ENCODE measurements at places on chromosomes 5 and 9.
A peak's percentile ranks its signal among the peaks of the same experiment; 100 is the strongest.

DNA sequence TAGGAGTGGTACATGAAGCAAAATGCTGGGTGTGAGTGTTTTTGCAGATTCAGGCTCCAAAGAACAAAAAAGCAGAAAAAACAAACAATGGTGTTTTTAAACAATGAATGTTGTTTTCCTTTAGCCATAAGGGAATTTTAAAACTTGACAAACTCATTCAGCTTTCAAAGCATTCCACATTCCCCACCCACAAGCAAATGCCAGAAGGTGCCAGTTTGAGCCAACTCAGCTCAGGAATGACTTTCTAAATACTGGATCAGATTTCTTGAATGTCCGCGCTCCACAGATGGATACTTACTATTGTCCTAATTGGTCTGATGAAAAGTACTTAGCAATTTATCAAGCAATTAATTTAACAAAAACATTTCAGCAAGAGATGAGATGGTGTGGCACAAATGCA lies 12.9 kb upstream of the MOB3B start:
- peak; percentile 8 for DNase-seq

GRCh38 chr5:138726848-138727247 lies 26.4 kb upstream of the CTNNA1 start:
- no peak for DNase-seq

DNA sequence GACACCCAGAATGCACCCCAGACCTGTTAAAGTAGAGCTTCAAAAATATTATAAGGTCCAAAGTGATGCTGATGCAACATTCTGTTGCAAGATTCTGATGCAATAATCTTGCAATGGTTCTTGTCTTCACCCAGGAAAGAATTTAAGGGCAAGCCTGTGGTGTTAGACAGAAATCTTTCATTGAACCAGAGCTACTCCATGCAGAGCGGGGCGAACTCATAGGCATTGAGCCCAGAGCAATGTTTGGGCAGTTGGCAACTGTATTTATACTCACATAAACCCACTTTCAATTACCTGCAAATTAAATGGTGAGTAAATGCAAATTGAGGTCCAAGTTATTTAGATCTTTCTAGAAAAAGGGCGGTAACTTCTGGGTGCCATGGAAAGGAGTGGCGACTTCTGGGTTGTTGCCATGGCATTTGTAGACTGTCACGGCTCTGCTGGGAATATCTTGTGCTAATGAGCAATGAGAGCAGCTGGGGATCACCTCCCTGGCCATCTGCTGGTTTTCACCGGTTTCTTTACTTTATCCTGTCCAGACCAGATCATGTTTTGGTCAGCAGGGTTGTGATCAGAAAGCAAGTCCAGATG lies 163.4 kb downstream of the ICE1 start:
- DNase-seq, result no peak

DNA sequence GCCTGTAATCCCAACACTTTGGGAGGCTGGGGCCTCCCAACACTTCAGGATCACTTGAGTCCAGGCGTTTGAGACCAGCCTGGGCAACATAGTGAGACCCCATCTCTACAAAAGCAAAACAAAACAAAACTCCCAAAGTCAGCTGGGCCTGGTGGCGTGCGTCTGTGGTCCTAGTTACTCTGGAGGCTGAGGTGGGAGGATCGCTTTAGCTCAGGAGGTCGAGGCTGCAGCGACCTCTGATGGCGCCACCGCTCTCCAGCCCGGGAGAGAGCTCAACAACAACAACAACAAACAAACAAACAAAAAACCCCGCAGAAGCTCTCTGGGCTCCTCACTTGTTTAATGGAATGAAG lies 528 bp downstream of the ACOT12 start:
- DNase-seq, result no peak

DNA sequence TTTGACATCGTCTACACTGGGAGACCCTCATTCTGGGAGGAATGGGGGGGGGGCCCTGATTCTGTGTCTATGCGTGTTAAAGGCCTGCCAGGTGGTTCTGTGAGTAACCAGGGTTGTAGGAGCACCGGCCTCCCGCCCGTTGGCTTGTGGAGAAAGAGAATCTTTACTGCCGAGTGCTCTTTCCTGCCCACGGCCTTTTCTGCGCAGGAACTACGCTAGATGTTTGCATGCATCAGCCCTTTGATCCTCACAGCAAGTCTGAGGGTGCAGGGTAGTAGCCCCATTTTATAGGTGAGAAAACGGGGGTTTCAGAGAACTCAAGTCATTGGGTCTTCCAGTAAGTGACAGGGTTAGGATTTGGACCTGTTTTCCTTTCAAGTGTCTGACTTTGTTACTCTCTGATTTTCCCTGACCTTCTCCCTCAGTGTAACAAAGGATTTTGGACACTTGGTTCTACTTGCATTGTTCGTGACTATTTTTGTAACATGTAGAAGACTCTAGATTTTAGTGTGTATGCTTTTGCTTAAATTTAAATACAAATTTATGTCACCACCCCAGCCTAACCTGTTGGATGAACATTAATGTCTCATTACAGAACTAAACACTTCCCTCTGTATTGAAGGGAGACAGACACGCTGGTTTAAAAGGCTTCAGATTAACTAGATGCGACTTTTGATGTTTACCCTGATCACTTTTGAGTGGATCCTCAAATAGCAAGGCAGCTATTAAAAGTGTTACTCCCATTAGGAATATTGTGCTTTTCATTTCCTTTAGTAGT lies 22.0 kb downstream of the MAST4 start:
- DNase-seq, result no peak

GRCh38 chr5:147398860-147399259 lies 111.0 kb downstream of the DPYSL3 start:
- no peak for DNase-seq

- DNase-seq, result no peak
These were observed 1168.7 kb upstream of the NUDT12 start for GRCh38 chr5:104731331-104731730.

DNA sequence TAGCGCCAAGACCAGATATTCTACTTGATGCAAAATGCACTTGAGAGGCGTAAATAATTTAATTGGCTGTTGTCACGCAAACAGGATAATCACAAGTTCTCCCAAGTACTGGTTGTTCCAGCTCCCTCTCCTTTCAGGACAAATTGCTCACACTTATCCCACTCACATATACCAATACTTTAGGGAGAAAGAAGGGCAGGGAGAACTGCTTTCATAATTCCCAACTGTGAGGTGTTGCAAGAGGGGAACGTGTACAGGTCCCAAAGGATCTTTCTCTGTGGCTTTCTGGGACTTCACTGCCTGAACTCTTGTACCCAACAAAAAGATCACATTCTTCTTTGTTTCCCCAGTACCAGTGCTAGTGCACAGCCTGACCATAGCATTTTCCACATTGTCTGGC lies 21.5 kb upstream of the TGFBI start:
- no peak for DNase-seq

GRCh38 chr9:88781628-88782391 lies 209.5 kb upstream of the S1PR3 start:
- peak; percentile 95 for DNase-seq

- DNase-seq, result no peak
These were observed 221.9 kb downstream of the GABRG2 start for GRCh38 chr5:162289489-162289888.

GRCh38 chr9:117313989-117314388 lies 100.9 kb downstream of the ASTN2 start:
- no peak for DNase-seq

DNA sequence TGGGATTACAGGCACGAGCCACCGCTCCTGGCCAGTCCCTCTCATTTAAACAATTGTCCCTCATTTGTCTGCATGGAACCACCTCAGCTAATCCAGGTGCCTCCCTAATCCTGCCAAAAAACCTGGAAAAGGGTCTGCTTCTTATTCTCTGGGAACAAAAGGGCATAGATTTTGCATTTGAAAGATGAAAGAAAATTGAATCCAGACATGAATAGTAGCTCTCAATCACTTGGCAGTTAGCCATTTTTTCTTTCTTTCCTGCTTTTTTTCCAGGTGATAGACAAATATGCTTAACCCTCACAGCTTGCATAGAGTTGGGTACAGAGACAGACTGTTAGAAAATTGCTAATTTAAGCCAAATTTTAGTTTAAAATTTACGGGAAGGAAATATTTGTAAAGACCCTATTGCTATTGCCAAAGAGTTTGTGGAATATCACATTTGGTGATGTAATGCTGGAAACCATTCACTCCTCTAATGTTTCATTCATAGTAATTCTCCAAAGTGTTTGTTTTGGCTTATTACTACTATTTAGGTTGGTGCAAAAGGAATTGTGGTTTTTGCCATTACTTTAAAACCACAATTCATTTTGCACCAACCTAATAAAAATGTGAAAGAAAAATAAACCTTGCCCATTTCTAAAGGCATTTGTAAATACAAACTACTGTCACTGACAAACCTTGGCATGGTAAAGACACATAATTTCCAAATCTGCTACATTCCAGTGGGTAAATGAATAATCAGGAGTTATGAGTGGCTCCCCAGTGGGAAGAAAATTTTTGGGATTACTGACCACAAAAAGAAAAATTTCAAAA lies 80.5 kb upstream of the JAK2 start:
- DNase-seq, result peak; percentile 73

GRCh38 chr5:16418471-16418922 lies 47.1 kb downstream of the ZNF622 start:
- DNase-seq, result no peak

- peak; percentile 3 for DNase-seq
These were observed 142.9 kb downstream of the DMAC1 start for GRCh38 chr9:7656636-7657035.

DNA sequence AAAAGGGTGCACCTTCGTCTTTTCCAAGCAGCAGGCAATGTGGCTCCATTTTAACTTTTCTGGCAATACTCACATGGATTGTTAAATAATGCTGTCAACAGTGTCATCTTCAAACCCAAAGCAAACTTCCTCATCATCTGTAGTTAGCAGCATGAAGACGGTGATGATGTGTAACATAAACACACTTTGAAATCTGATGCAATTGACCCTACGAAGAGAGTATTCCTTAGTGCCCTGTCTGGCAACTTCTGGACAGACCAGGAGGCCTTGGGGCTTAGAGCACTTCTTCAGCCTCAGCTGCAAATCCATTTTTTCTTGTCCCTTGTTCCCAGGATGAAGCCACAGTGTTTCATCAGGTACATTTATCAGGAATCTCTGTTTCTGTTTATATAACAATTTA lies 149.1 kb downstream of the GHR start:
- no peak for DNase-seq

- DNase-seq, result no peak
These were observed 620.5 kb upstream of the SEMA6A start for GRCh38 chr5:117195076-117195475.

GRCh38 chr5:134937526-134937925 lies 30.2 kb upstream of the CATSPER3 start:
- no peak for DNase-seq

- peak; percentile 66 for DNase-seq
These were observed 5.7 kb upstream of the ADRB2 start for GRCh38 chr5:148820461-148821395.

DNA sequence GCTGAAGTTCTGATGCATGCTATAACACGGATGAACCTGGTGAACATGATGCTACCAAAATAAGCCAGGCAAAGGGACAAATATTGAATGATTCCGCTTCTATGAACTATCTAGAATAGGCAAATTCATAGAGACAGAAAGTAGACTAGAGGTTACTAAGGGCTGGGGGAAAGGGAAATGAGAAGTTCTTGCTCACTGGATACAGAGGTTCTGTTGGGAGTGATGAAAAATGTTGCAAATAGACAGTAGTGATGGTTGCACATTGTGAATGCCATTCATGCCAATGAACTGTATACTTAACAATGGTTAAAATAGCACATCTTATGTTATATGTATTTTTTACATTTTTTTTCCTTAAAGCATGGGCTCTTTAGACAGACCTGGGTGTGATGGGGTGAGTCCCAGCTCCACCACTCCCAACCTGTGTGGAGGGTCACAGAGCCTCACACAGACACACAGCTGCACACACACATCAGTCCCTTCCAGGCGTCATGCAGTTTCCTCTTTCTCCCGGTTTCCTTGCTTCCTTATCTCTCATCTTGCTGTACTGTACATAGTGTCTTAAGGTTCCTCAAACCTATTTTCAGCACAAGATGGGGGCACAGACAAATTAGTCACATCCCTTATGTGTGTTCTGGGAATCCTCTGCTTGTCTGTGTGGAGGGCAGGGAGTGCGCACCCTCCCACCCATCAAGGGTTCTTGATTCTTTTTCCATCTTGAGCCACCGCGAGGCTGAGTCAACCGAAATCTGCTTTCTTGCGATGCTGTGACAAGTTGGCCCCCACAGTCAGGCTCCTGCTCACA lies 192.9 kb downstream of the CRB2 start:
- peak; percentile 42 for DNase-seq

DNA sequence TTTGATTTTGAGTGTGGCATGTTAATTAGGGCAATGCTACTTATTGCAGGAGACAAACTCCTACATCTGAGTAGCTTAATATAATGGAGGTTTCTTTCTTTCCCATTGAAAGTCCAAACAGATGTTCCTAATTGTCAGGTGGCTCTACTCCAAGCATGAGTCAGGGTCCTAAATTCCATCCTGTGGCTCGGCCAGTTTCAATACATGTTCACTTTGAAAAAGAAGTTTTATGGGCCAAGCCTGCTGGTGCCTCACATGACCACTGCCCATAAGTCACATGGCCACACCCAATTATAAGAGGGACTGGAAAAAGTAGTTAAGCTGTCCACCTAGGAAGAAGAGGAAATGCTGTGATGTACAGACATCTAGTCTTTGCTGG lies 170.4 kb downstream of the ARRDC3 start:
- peak; percentile 88 for DNase-seq

DNA sequence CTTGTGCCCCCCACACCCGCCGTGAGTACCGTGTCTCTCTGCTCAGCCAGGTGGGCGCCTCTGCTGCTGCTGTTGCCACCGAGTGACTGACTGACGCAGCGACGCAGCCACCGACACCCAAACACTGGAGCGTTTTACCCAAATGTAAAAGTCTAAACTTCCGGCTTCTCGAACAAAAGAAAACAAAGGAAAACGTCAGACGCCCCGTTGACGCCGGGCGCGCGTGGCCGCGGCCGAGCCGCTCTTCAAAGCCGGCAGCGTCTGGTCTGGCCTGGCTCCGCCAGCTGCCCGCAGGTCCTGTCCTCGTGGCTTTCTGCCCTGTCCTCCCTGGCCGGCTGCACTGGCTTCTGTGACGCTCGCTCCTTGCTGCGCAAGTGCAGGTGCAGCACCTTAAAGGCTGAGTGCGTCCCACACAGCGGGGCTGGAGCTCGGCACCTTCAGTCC lies 41.4 kb upstream of the CLPTM1L start:
- peak; percentile 44 for DNase-seq

GRCh38 chr5:17096952-17097695 lies 120.3 kb upstream of the BASP1 start:
- DNase-seq, result no peak

- DNase-seq, result peak; percentile 30
These were observed 447.8 kb downstream of the ENC1 start for GRCh38 chr5:74192606-74193299.

- DNase-seq, result peak; percentile 71
These were observed 162.2 kb downstream of the HSD17B3 start for GRCh38 chr9:96139592-96140295.

DNA sequence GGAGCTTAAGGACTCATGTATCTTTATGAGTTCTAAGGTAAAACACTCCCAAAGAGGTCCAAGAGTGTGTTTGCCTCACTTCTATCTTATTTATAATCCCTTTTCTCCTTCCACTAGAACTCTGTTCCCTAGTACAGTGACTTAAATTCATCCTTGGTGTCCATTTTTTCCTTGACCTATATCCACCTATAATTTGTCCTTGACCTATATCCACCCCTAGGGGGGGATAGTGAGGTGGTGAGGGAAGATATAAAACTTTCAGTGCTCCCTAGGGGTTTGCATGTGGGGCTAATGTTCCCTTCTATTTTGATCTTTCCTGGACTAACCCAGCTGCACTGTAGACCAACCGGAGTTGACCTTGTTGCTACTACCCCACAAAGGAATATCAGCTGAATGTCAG lies 83.5 kb upstream of the GNAQ start:
- DNase-seq, result peak; percentile 7

Data from fibroblast of pulmonary artery (primary cell).